ENCODE measurements at places on chromosomes 13 and 19. TPM values are rescaled to one million over a fixed set of nuclear protein-coding genes. Genes with fewer than 3 reads are reported as not detected.

GRCh38 chr13:99981735-99982035 is at the start of gene ZIC2:
Gene ZIC2 (plus strand): TSS chr13:99981784. CDS start chr13:99982065, 281 bp downstream.
- no peak for ATAC-seq

CYP2S1 gene
- total RNA-seq = 2.1 TPM

DNA sequence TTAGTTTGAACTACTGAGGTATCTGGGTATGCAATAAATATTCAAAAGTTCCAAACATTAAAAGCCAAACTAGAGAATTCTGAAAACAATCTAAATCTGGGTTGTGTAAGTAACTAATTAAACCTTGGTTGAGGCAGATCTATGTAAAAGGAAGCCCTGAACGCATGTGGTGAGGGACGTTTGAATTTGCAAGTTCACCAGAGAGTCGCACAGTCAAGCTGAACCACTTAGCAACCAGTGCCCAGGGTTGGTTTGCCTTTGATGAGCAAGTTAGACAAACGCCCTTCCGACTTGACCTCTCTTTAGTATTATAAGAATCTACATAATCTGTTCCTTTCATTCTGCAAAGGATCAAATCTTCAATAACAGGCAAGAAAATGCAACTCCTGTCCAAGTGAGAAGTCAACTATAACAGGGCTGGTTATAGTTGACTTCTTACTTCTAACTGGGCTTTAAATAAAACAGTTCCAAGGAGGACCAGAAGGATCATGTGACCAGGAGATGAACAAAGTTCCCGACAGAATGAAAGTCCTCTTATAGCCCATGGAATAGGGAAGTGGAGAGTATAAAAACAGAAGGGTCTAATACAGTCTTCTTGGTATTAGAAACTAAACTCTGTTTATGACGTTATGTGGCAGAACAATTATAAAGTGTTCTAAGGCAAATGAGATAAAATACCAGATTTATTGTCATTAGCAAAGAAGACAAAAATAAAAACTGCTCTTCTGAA is 40.6 kb downstream of the PHF11 start:
- ATAC-seq = no peak

DNA sequence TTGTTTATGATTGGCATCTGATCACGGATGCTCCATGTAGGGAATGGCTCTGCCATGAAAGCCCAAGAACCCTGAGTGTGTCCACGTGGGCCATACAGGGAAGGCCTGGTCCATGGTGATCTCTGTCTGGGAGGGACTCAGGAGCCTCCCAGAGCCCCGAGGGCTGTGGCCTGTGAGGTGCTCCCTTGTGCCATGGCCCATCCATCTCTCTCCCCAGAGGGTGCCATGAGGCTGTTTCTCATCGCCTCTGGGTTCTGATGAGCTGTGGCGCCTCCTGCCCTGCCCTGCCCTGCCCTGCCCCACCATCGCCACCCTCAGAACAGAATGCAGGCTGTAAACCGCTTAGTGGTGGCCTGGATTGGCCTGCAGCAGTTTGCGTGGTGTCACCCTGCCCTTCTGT is 83.1 kb downstream of the ATP11A start:
- ATAC-seq = no peak

- no peak for ATAC-seq
Observed at GRCh38 chr13:43135516-43135915, 112.1 kb downstream of the DNAJC15 start.

Measured in gastroesophageal sphincter (tissue), 4 donors.